Activated CD4-positive, alpha-beta T cell treated with anti-CD3 and anti-CD28 coated beads, Interleukin-2, amount 10 ng/mL, durations not matched to agents 7 days and 5 days (primary cell): ENCODE measurements at places on chromosomes 16 and 17. TPM values are rescaled to one million over a fixed set of nuclear protein-coding genes. Genes with fewer than 3 reads are reported as not detected.

GRCh38 chr17:66578781-66579489 lies 256.0 kb upstream of the CACNG5 start:
- DNase-seq: no peak

DNA sequence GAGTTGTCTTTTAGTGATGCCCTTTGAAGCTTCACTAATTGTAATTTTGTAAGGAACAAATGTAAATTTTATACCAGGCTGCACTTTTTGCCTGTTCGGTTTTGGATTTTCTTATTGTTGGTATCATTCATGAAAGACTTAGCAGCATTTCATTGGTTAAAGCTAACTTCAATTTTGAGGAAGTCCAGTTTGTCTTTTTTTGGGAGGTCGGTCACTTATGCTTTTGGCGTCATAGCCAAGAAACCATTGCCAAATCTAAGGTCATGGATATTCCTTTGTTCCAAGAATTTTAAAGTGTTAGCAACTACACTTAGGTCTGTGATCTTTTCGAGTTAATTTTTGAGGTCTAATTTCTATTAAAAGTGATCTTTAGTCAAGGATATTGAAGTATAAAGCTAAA lies 77.1 kb downstream of the PRKCA start:
- no peak for DNase-seq

The STX1B gene
- 1.1 TPM for total RNA-seq

DNA sequence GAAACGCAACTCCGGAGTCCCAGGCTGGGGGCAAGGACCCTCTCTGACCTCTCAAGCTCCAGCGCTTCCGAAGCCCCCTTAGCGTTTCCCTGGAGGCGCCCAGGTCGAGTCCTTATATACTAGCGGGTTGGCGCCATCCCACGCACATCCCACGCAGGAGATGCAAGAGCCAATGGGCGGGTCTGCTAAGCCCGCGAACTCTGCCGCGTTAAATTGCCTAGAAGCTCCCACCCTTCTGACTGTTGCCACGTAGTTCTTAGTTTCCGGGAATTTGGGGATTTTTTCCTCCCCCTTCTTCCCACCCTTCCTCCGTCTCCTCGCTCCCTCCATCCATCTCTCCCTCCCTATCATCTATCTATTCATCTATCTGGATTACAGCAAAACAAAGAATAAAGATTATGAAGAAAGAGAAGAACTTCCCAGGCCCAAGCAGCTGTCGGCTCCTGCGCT lies at the start of gene SLFN11:
Gene SLFN11, minus strand, starts transcription at position 88 of the 450 bp plus-strand sequence. CDS start 9,814 bp downstream, outside the sequence.
- peak; percentile 81 for DNase-seq

GRCh38 chr16:9042533-9042932 lies 48.9 kb upstream of the HAPSTR1 start:
- DNase-seq: no peak

GRCh38 chr17:72829883-72830282 lies 262.6 kb downstream of the SLC39A11 start:
- no peak for DNase-seq

The HYDIN gene
- total RNA-seq: not detected

DNA sequence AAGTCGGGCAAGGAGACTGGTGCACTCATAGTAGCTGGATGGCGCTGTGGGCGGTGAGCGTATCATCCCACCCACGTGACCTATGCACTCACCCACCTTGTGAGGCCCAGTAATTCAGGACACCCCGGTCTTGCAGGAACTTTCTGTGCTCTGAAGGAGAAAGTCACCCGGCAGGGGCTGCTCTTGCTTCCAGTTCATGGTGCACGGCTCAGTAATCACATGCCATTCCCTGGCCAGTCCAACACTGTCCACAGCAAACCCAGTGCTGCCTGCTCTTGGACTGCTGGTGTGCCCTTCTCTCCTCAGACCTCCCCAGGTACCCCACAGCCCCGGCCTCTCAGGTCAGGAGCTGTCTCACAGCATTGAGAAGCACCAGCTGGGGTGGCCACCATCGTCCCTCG lies 16.4 kb upstream of the RHBDF2 start:
- DNase-seq: no peak

- peak; percentile 13 for DNase-seq
Observed at GRCh38 chr16:80931801-80932707, 74.6 kb downstream of the CMC2 start.

DNA sequence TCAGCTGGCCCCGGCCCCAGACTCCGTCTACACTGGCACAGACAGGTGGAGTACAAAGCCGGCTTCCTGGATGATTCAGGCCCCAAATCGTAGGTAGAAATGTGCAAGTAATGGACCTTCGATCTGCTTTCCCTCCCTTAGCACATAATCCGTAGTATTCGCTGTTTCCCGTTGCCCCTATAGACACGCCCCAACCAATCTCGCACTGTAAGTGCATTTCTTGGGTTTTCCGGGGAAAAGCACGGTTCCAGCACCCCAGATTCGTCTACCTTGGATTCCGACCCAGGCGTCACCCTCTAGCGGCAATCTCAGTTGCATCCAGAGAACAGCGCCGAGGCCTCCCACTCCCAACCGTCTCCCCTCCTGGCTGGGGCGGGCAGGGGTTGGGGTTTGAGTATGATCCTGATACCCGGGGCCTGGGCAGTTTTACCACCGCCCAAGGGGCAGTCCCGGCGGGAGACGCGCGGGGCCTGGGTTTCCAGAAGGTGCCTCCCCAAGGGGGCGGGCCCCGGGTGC lies 12.1 kb upstream of the FOXF1 start:
- no peak for DNase-seq

- no peak for DNase-seq
Observed at GRCh38 chr16:8887952-8888560, 5.9 kb downstream of the LITAFD start.

GRCh38 chr16:17585449-17586074 lies 114.8 kb upstream of the XYLT1 start:
- no peak for DNase-seq

DNA sequence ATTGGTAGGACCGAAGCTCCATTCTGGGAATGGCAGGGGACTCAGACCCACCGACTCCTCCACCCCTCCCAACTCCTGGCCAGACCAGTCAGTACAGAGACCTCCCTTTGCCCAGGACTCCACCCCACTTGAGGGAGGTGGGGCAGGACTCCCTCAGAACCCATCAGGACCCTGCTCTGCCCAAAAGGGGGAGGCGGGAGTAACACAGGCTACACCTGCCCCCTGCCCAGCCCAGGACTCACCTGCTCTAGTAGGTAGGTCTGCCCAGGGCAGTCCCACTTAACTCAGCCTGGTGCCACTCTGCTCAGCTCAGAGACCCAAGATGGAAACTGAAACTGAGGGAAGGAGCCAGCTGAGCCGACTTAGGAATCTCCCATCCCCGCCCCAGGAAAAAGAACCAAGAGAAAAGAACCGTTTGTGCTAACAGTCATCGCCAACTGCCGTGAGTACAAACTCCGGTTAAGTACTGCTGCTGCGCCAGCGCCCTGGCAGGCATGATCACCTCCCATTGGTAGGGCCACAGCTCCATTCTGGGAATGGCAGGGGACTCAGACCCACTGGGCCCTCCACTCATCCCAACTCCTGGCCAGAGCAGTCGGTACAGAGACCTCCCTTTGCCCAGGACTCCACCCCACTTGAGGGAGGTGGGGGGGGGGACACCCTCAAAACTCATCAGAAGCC lies 503 bp downstream of the DHX58 start:
- DNase-seq: peak; percentile 35

- DNase-seq: peak; percentile 80
Observed at GRCh38 chr17:57603978-57604377, 141.1 kb downstream of the CCDC182 start.
